NCI-H2029 (cell line): ENCODE measurements at places on chromosomes 2 and 18.

DNA sequence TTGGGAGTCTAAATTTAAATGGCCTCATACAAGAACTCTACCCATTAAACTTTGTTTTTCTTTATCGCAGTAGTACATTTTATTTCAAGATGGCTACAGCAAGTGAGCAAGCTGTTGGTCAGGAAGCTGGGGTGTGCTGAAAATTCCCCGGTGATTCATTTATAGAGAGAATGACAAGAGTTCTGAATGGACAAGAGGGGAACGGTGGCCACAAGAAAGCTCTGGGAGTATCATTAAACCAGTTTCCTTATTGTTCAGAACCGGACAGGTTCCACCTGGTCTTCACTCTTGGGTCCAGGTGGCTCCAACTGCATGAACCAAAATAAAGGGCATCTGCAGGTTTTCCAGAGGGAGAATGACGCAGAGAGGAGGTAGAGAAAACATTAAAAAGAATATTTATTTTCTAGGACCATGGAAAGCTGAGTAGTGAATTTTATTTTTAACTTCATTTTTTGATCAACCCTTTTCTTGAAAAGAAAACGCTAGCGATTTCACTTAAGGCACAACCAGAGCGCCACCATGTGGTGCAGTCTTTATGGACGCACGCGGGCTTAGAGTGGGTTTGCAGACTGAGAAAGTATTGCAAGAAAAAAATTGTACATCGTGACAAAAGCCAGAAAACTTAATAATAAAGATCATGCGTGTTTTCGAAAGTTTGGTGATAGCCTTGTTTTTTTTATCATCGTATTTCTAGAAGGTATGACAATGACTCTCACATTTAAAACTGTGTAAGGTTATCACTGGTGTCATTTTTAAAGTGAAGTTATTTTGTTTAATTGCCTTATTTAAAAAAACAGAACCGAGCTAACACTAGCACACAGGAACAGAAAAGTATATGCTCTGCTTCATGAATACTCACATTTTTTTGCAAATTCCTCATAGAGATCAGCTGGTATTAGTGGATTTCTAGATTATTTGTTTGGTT lies 97.9 kb upstream of the NOL4 start:
- DNase-seq = peak; percentile 77

DNA sequence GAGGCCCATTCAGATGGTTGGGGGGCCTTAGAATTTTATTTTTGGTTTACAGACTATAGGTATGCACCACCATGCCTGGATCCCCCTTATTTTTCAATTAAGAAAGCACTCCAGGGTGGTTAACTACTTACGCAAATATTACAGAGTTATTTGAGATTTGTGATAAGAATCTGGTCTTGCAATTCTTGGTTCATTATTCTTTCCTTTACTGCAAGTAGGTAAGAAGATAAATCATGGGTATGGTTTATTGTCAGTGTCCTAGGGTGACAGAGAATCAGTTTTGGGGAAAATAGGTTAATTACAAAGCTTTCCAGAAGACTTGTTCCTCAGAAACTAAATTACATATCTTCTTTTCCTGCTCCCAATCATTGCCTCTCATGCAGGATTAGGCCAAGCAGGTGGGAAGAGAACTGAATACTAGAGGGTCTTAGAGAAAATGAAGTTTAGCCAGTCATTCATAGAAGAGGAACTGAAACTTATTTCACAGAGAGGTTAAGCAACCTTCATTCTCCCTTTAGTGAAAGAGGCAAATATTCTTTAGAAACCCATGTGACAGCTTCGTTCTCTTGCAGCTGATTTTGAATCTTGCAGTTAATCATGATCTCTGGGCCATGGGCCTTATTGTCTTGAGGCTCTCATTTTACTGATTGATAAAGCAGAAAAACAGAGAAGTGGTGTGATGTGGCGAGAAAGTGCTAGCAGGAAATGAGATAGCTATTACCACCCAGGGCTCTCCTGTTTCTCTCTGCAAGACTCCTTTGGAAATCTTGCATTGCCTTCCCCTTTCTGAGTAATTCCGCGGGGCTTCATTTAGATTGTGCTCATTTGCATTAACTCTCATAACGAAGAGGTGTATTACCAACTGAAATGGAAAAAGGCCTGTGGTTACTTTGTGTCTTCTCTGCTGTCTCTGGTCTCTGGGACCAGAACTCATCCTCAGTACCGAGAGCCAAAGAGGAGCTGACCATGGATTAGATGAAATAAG lies 44.8 kb upstream of the ARHGAP25 start:
- DNase-seq = no peak

GRCh38 chr18:70620837-70621612 lies 332.2 kb downstream of the SOCS6 start:
- DNase-seq = no peak

GRCh38 chr2:8608411-8608954 lies 73.4 kb upstream of the ID2 start:
- no peak for DNase-seq

DNA sequence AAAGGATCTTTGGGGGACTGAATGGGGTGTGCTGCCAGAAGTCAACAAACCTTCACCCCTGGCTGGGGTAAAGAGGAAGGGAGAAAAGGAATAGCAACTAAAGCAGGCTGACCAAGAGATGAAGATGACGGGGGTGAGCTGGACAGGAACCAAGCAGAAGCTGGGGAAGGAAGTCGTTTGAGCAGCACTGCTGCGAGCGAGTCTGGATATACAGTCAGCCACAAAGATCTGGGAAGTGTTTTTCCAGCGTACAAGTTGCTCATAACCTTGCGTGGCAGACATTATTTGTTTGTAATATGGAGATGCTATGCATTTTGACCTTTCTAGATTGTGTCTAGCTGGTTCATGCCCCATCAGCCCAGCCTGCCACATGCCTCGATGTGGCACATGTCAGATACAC lies 71.2 kb downstream of the EIF2AK3 start:
- DNase-seq = no peak
